Type B pancreatic cell (in vitro differentiated cells): ENCODE measurements at places on chromosomes 16 and 17. TPM values are rescaled to one million over a fixed set of nuclear protein-coding genes. Genes with fewer than 3 reads are reported as not detected.

DNA sequence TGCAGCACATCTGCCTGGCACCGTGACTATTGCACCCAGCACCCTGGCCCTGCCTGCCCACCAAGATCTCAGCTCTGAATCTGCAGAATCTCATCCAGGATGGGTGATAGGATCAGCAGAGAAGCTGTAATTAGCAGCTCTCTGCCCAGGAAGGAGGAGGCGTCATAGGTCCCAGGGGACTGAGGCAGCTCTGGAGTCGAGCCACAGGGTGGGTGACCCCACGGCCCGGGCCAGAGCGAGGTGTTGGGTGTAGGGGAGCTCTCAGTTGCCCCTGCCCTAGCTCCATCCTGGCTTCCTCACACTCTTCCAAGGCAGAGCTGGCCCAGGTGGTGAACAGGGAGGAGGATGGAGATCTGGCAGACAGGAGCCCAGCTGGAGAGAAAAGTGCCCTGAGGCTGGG lies 18.2 kb upstream of the FAM83G start:
- H3K27ac ChIP-seq, result no peak overlapping the region
- DNase-seq, result no peak
- H3K4me3 ChIP-seq, result no peak overlapping the region
- H3K4me1 ChIP-seq, result peaks cover 12% of the 10 kb centered on the region

- no peaks in the 10 kb centered on the region for H3K27me3 ChIP-seq
- H3K36me3 ChIP-seq, result no peaks in the 10 kb centered on the region
- no peak for DNase-seq
- no peaks in the 10 kb centered on the region for H3K4me1 ChIP-seq
- no peak overlapping the region for H3K27ac ChIP-seq
Observed at GRCh38 chr16:9040800-9041412, 50.5 kb upstream of the HAPSTR1 start.

DNA sequence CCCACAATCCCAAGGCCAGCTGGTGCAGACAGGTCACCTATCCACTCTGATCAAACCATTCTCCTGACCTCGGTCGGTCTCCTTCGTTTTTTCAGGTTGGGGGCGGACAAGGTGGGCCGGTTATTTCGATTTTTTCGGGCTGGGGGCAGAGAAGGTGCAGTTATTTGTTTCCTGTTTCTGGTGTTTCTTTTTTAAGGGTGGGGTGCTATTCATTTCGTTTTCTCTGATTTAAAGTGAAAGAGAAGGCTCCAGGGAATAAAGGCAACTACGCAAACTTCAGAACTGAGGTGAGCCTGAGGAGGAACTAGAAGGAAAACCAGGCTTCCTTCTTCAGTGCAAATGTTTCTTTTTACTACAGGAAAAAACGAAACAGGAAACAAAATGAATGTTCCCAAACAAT lies 64.8 kb downstream of the ANKRD11 start:
- peaks cover 5% of the 10 kb centered on the region for H3K36me3 ChIP-seq
- no peak overlapping the region for H3K4me3 ChIP-seq
- no peak overlapping the region for H3K27ac ChIP-seq
- H3K4me1 ChIP-seq, result peaks cover 43% of the 10 kb centered on the region
- no peak for DNase-seq
- H3K27me3 ChIP-seq, result no peaks in the 10 kb centered on the region

GRCh38 chr17:45755050-45755449 lies 29.1 kb upstream of the CRHR1 start:
- DNase-seq, result no peak
- no peaks in the 10 kb centered on the region for H3K4me1 ChIP-seq
- H3K36me3 ChIP-seq, result no peaks in the 10 kb centered on the region
- H3K4me3 ChIP-seq, result no peak overlapping the region

DNA sequence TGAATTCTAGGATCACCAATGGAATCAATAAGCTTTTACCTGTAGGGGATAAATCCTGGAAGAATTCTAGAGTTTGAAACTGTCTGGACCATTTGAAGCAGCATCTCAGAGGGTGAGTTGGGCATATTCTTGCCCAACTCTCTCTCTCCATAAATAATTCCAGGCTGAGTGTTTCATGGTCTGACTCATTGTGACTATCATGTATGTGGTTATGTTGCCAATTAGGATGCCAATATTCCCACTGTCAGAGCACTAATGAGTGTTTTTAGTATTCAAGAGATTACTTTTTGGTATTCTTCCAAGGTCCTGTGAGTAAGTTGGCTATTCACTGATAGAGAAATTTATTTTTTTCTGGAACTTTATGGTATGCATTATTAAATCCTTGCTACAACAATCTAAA lies 456.9 kb downstream of the TOX3 start:
- H3K4me1 ChIP-seq, result peaks cover under 1% of the 10 kb centered on the region
- peaks cover 19% of the 10 kb centered on the region for H3K27me3 ChIP-seq
- DNase-seq, result no peak
- H3K27ac ChIP-seq, result no peak overlapping the region
- H3K36me3 ChIP-seq, result no peaks in the 10 kb centered on the region

CA5A gene
- total RNA-seq, result 0.70 TPM in 1 of 2 replicates, not detected in the other

DNA sequence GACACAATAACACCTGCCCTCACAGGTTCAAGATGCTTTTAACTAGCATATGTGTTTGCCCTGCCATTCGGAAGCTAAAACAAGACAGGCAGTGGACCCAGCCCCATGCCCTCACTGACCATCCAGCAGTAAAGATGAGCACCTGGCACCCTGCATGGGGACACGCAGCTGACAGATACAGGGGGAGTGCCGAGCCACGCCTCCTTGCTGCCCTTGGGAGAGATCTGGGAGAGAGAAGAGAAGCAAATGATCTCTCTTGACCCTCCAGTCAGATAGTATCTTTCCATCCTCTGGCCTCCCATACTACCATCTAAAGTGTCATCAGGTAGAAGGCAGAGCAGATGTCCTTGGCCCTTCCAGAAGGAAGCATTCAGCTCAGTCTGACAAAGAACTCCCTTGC lies 40.6 kb upstream of the MYOCD start:
- no peak overlapping the region for H3K4me3 ChIP-seq
- H3K4me1 ChIP-seq, result peaks cover 7% of the 10 kb centered on the region
- no peak for DNase-seq
- no peaks in the 10 kb centered on the region for H3K36me3 ChIP-seq

KRT33B gene
- not detected in 2 replicates for total RNA-seq

DNA sequence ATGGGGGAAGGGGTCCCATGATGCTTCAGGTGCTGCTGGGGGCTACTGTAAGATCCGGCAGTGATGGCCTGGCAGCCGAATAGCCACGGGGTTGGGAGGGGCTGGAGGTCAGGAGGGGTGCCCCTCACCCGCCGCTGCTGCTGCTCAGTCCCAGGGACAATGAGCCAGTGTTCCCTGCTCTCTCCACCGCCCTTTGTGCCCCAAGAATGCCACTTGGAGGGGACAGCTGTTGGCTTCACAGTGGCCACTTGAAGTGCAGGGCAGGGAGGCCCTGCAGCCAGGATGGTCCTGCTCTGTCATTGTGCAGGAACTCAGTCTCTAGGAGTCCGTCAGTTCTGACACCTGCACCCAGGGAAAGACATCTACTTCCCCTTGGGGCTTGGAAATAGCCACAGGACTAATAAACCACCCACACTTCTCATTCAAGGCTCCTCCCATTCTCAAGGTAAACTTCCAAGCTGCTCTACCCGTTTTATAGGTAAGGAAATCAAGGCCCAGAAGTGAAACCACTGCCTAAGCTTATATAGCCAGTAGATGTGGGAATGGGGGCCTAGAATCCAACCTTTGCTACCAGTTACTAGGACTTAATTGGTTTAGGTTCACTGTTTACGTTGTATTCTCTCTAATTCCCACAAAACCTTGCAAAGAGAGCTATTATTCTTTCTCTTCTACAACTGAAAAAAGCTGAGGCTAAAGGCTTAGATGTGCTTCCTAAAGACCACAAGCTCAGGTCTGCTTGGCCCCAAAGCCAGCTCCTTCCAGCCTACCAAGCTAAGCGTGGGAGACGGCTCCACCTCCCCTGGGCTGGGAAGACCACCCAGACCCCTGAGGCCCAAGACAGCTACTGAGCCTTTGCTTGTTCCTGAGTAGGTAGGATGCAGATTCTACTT lies 6.2 kb upstream of the CPSF4L start:
- no peak overlapping the region for H3K4me3 ChIP-seq
- no peak overlapping the region for H3K27ac ChIP-seq
- peaks cover 16% of the 10 kb centered on the region for H3K4me1 ChIP-seq
- no peaks in the 10 kb centered on the region for H3K27me3 ChIP-seq

GRCh38 chr16:30946671-30947540 lies 2.0 kb upstream of the ORAI3 start:
- DNase-seq, result no peak
- H3K4me3 ChIP-seq, result peak overlapping the region; percentile 77
- H3K27me3 ChIP-seq, result no peaks in the 10 kb centered on the region
- peak overlapping the region; percentile 70 for H3K27ac ChIP-seq
- H3K4me1 ChIP-seq, result peaks cover 13% of the 10 kb centered on the region
- peaks cover 13% of the 10 kb centered on the region for H3K36me3 ChIP-seq

DNA sequence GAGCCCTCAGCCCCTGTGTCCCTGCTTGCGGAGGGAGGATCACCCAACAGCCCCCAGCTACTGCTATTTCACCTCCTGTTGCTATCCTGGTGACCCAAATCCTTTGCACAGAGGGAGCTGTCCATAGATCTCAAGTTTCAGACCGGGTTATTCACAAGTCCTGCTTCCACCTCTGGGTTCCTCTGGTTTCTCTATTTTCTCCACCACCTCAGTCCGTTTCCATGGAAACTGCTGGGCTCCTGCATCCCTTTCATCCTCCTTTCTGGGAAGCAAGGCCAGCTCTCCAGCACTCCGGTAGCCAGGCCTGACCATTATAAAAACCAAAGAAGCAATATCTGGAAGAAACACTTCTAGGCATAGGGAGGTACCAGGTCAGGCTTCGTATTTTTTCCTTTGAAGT lies 4.8 kb upstream of the CALB2 start:
- no peak overlapping the region for H3K4me3 ChIP-seq
- no peaks in the 10 kb centered on the region for H3K36me3 ChIP-seq
- no peaks in the 10 kb centered on the region for H3K4me1 ChIP-seq
- peak; percentile 4 for DNase-seq

- DNase-seq, result no peak
- peaks cover 30% of the 10 kb centered on the region for H3K4me1 ChIP-seq
- no peaks in the 10 kb centered on the region for H3K36me3 ChIP-seq
- no peak overlapping the region for H3K4me3 ChIP-seq
- H3K27me3 ChIP-seq, result peaks cover 14% of the 10 kb centered on the region
- no peak overlapping the region for H3K27ac ChIP-seq
Observed at GRCh38 chr17:40529991-40530390, 28.6 kb upstream of the TNS4 start.

DNA sequence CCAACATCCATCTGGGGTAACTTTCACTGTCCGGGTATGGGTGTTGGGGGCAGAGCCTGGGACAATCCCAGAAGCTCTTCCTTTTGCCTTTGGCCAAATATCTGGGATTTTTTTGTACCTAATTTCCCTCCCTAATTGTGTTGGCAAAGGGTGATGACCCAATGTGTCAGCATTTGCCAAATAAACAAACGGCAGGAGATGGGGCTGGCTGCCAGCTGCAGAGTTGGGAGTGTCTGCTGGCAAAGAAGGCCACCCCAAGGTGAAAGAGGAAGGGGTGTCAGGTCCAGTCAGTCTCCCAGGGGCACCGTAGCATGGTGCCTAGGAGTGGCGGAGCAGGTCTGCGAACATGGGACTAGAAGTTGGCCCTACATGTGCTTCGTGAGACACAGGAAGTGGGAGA lies 73.0 kb downstream of the SLC6A2 start:
- H3K27me3 ChIP-seq, result peaks cover 40% of the 10 kb centered on the region
- no peaks in the 10 kb centered on the region for H3K4me1 ChIP-seq
- DNase-seq, result no peak

- H3K36me3 ChIP-seq, result peaks cover 6% of the 10 kb centered on the region
- no peak for DNase-seq
- H3K4me1 ChIP-seq, result peaks cover 7% of the 10 kb centered on the region
- H3K27me3 ChIP-seq, result no peaks in the 10 kb centered on the region
- no peak overlapping the region for H3K4me3 ChIP-seq
- peak overlapping the region; percentile 42 for H3K27ac ChIP-seq
Observed at GRCh38 chr17:67559381-67559966, 158.3 kb upstream of the NOL11 start.

DNA sequence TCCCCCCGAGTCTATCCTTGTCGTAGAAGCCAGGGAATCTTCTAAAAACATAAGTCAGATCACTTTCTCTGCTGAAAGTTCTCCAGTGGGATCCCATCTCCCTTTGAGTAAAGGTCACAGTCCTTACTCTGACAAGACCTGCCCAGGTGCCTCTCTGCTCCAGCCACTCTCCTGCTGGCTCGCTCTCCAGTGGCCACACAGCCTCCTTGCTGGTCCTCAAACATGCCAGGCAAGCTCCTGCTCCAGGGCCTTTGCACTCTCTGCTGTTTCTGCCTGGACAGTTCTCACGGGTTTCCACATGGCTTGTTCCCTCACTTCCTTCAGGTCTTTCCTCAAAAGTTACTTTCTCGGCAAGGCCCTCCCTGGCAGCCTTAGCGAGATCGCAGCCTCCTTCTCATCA lies 3.4 kb downstream of the B9D1 start:
- DNase-seq, result no peak
- H3K36me3 ChIP-seq, result peaks cover 6% of the 10 kb centered on the region
- H3K27me3 ChIP-seq, result no peaks in the 10 kb centered on the region
- peaks cover 13% of the 10 kb centered on the region for H3K4me1 ChIP-seq
- H3K27ac ChIP-seq, result no peak overlapping the region
- H3K4me3 ChIP-seq, result no peak overlapping the region

DNA sequence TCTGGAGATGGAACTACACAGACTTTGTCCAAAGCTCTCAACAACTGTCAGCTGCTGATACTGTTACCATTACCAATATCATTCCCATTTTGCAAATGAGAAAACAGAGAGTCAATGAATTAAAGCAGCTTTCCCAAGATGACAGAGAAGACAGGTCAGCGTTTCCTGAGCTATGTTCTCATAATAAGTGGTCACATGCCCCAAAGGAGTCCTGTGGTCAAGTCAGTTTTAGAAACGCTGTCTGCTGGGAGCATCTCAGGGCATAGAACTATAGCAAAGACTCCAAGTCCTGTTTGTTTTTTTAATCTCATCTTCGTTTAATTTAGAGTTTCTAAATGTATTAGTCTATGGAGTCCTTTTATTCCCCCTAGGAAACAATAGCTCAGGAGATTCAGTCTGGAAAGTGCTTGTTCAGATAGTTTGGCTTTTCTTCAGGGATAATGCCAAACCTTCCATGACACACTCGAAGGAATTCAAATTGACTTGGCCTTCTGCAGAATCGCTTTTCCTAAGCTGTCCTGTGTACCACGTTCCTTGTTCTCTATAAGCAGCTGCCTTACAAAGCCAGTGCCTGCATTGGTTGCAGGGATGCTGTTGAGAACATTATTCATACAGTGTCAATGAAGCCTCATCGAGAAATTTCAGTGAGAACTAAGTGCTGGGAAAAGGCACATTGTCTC lies 12.1 kb downstream of the CCDC42 start:
- H3K27me3 ChIP-seq, result peaks cover 5% of the 10 kb centered on the region
- no peak overlapping the region for H3K4me3 ChIP-seq
- no peaks in the 10 kb centered on the region for H3K36me3 ChIP-seq
- no peak overlapping the region for H3K27ac ChIP-seq

- no peak overlapping the region for H3K27ac ChIP-seq
- peaks cover 11% of the 10 kb centered on the region for H3K27me3 ChIP-seq
- no peaks in the 10 kb centered on the region for H3K4me1 ChIP-seq
- H3K4me3 ChIP-seq, result no peak overlapping the region
- no peak for DNase-seq
Observed at GRCh38 chr17:71157297-71157696, 963.5 kb upstream of the SOX9 start.

TACO1 gene
- 22.3 and 24.4 TPM in 2 replicates for total RNA-seq
